ENCODE measurements at places on chromosomes 6 and 20.

GRCh38 chr6:112038268-112038667 lies 15.6 kb upstream of the CCN6 start:
- no peak for DNase-seq

GRCh38 chr6:156060013-156060412 lies 604.4 kb upstream of the NOX3 start:
- DNase-seq, result peak; percentile 3

- no peak for DNase-seq
Observed at GRCh38 chr6:167226791-167227190, 64.3 kb upstream of the UNC93A start.

DNA sequence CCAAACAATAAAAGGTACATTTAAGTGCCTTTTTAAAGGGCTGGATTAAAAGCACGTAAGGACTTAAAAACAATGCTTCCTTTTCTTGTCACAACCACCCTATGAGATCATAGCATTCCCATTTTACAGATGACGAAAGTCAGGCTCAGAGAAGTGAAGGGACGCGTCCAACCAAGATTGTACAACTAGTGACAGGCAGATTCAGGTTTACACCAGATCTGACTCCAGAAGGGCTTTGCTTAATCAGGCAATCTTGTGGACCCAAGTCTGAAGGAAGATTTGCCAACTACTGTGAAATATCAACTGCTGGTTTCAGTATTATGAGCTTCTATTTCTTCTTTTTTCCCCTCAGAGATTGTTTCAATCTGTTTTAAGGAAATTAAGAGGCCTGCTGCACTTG lies 877 bp downstream of the ENPP4 start:
- no peak for DNase-seq

DNA sequence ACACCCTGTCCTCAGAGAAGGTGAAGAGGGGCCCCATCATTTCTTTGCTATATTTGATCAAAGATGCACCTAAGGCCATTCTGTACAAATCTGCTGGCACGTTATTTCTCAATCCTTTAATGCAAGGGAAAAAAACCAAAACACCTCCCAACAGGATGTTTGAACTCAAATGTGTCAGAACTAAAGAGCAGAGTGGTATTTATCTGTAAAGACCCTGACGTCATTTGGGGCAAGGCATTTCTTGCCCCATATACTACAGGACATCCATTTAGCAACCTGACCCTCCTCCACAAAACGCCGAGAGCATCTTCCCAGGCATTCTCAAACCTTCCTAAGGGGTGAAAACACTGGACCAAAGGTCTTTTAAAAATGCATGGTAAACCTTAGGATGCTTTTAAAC lies 50.8 kb downstream of the ZMYND8 start:
- no peak for DNase-seq

GRCh38 chr6:35094183-35094582 lies 47.0 kb downstream of the TCP11 start:
- DNase-seq, result no peak

GRCh38 chr20:54019585-54019984 lies 50.8 kb downstream of the BCAS1 start:
- DNase-seq, result no peak

DNA sequence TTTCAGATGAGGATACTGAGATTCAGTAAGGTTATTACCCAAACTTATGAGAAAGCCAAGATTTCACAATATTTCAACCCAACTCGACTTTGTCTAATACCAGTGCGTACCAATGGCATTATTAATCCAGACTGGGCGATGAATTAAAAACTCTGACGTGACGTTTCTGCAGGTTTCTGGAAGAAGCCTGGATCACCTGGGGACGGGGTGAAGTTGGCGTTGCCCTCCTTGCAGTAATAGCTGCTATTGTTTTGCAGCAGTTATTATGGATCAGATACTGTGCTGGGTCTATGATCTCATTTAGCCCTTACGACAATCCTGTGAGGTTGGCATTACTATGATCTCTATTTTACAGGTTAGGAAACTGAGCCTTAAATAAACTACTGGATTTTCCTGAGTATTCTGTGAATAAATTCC lies 569 bp upstream of the CDC5L start:
- DNase-seq, result no peak

- no peak for DNase-seq
Observed at GRCh38 chr20:24653306-24653705, 183.9 kb downstream of the SYNDIG1 start.

- no peak for DNase-seq
Observed at GRCh38 chr6:142867355-142867801, 77.6 kb downstream of the HIVEP2 start.

DNA sequence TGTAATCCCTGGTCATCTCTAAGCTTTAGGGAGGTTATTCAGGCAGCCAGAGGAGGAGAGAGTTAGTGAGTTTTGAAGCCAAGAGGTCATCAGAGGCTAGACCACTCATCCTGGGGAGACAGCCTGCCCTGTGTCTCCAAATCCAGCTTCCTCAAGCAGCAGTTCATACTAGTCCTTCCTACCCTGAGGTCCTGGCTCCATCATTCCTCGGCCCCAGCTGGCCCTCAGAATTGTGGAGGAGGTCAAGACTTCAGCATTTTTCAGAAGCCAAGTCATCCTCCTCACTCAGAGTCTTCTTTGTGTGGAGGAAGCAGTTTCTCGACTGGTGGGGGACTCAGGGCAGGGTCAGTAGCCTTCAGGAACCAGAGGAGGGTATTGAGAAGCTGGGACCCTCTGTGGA lies 12.4 kb upstream of the KIAA1755 start:
- no peak for DNase-seq

DNA sequence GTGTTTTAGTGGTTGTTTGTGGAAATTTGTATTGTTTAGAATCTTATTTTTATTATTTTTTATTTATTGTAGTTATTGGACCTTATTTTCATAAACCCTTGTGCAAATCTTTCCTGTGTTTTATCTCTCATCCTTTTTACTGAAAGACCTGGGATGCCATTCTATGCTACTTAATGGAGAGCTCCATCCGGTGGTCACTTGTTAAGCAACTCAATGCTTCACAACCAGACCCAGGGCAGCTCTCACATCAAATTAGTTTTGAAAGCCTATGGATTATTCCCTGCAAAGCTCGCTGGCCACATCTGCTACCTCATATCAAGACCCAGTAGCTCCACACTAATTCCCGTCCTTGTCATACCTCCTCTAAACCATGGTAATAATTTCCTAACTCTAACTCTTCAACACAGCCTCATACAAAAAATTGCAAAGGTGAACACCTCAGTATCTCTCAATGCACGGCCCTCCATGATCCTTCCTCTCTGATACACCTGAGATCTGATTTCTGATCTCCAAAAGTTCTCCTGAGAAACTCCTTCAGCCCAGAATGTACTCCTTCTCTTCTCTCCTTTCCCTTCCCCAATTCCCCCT lies 296.6 kb upstream of the MANEA start:
- DNase-seq, result no peak

DNA sequence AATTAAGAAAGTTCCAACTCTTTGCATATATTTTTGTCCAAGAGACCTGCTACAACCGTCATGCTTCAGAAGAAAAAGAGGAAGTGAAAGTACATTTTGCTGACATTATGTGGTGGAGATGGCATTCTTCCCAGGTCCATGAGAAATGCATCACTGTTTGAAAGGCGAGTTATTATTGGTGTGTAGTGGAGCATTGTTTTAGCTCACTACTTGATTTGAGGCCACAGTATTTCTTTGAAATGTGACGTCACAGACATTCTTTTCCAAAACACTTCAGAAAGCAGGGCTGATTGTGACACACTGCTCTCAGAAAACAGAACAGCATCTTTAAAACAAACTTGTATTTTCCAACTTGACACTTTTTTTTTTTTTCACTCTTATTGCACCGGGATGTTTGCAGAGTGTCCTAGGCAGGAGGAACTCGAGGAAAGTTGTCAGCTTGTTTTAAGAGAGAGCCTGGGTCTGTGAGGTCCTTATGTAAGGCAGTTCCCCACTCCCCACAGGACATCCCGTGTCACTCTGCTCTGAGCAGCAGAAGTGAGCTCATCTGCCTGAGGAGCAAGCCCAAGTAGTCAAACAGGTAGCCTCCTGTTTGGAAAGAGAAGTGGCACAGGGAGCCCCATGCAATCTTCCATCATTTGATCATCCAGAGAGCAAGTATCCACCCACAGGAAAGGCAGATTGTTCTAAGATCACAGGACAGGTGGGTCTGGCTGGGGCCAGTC lies 1.1 kb downstream of the SPTLC3 start:
- no peak for DNase-seq

DNA sequence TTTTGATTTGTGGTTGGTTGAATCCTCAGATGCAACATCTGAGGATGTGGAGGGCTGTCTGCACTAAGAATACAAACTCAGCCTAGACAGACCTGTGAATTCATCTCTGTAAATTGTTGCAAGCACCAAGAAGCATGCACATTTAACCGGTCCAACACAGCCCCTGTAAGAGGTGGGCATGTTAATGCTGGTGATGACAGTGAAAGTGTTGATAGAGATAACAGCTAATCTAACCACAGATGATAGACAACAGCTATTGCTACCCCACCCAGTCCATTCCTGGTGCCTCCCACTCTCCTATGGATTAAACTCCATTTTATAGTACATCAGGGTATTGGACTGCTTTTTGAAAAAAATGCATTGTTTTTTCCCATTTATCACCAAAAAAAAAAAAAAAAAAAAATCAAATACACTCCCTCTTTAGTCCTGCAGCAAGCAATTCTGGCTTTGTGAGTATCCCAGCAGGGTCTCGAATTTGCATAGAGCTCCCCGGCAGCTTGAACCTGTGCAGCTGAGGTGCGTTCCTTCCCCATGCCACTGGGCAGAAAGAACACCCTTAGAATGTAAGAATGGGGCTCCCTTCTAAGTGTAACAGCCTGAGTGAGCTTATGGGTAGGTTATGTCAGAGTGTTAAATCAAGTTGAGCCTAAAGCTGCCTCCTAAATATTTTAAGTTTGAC lies 270.9 kb upstream of the JARID2 start:
- DNase-seq, result no peak

GRCh38 chr6:138371452-138371711 lies 6.3 kb upstream of the SMIM28 start:
- DNase-seq, result no peak

DNA sequence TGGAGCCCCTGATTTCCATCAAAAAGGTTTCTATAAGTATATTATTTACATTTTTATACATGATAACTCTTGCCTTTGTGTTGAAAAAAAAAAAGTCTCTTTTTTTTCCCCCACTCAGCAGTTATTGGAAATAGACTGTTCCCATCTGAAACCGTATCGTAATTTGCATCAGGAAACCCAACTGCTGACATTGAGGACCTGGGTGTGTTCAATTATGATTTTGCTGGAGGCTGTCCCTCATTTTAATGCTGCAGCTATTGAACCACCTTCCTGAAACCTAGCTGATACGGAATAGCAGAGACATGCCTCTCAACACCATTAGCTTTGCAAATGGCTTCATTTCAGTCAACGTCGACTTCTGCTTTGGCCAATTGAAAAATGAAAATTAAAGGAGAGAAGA lies 98.9 kb downstream of the ZNF217 start:
- DNase-seq, result no peak

DNA sequence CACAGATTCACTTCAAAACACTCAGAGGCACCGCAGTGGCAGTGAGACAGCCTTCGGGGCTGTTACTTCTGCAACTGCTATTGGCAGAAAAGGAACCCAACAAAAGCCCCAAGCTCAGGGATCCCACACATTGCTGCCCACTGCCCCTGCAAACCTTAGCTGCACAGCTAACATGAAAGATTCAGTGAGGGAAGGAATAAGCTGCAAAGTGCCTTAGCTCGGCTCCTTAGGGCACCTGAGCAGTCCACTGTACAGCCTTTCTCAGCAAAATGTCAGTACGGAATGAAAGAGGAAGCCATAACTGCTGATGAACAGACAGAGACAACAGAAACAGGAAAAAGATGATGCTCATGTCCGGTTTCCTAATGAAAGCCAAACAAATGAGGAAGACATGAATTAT lies 179.7 kb upstream of the SHLD1 start:
- DNase-seq, result no peak

DNA sequence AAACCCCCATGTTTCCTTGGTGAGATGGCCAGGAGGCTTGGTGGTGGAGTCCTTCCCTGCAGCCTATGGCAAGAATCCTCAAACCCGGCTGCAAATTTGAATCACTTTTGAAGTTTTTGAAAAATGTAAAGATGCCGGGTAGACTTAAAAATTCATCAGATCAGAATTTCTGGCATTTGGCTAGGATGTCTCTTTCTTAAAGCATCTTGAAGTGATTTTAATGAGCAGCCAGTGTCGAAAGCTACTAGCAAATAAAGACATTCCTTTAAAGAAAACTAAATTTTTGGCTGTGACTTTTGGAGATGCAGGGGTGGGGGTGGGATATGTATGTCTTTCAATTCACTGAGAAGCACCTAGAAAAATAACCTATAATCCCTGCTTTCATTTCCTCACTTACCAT lies 25.6 kb upstream of the NOX3 start:
- no peak for DNase-seq

DNA sequence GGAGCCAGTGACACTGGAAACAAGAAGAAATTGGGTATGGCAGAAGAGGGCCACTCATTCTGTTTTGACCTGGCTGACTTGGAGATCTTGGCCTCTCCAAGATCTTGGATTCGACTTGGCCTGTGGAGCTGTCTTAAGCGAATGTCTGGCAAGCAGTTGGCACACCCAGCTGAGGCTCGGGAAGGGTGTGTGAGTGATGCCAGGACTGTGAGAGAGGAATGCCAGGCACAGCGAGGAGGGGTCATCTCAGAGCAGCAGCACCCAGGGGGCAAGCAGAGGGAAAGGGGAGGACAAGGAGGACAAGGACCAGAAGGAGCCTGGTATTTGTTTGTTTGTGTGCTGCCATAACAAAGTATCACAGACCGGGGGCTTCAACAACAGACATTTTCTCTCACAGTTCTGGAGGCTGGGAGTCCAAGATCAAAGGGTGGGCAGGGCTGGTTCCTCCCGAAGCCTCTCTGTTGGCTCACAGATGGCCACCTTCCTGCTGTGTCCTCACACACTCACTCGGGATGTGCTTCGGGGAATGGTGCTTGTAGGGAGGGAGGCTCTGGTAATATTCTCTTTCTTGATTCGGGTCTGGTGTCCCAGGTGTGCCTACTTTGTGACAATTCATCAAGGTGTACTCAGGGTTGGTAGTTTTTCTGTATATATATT lies 33.0 kb downstream of the RPP40 start:
- DNase-seq, result no peak

DNA sequence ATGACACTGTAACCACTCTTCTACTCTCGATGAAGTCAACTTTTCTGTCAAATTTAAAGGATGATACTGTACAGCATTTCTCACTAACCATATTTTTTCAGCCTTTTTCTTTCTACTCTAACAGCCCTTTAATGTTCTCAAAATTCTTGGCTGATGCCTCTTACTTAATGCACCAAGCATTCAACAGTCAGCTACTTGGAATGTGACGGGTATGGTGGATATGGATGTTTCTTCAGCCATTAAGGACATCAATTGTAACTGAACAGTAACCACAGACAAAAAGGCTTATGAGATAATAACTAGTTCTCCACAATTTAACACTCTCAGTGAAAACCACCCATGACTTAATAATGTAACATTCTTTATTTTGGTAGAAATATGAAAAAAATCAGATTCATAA lies 467.2 kb upstream of the ZNF337 start:
- DNase-seq, result no peak

GRCh38 chr20:62776692-62777527 lies 19.4 kb upstream of the MRGBP start:
- peak; percentile 51 for DNase-seq

Measured in activated naive CD8-positive, alpha-beta T cell treated with anti-CD3 and anti-CD28 coated beads for 36 hours (primary cell).